ENCODE measurements at places on chromosomes 11 and 22.

DNA sequence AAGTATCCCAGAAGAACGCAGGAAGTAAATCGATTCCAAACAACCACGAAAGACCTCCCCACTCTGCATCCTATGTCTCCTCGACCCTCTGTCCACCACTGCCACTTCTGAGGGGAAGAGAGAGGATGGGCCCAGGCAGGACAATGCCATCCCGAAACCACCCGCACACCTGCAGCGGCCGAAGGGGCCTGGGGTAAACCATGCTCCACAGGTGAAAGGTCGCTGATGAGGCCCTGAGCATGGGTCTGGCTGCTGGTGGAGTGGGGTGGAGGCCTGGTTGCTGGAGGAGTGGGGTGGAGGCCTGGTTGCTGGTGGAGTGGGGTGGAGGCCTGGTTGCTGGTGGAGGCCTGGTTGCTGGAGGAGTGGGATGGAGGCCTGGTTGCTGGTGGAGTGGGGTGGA, 13.1 kb downstream of the TOLLIP start:
- no peak for DNase-seq

- DNase-seq: no peak
Observed at GRCh38 chr11:62547691-62548281, 1.2 kb upstream of the AHNAK start.

- DNase-seq: no peak
Observed at GRCh38 chr11:86502137-86502642, 127.5 kb downstream of the CCDC81 start.

DNA sequence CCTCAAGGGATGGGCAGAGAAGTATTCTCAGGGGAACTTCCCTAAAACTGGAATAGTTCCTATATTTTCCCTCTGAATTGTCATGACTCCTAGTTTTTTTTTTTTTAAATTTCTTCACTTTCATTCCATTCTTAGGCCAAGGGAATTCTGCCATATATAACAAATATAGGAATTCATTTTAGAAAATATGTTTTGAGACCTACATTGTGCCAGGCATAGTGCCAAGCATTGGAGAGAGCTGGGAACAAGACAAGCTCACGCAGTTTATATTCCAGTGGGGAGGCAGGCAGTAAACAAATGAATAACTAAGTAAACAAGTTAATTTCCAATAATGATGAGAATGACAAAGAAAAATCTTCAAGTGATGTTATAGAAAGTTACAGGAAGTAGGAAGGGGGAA, 2.6 kb upstream of the NPTXR start:
- no peak for DNase-seq

DNA sequence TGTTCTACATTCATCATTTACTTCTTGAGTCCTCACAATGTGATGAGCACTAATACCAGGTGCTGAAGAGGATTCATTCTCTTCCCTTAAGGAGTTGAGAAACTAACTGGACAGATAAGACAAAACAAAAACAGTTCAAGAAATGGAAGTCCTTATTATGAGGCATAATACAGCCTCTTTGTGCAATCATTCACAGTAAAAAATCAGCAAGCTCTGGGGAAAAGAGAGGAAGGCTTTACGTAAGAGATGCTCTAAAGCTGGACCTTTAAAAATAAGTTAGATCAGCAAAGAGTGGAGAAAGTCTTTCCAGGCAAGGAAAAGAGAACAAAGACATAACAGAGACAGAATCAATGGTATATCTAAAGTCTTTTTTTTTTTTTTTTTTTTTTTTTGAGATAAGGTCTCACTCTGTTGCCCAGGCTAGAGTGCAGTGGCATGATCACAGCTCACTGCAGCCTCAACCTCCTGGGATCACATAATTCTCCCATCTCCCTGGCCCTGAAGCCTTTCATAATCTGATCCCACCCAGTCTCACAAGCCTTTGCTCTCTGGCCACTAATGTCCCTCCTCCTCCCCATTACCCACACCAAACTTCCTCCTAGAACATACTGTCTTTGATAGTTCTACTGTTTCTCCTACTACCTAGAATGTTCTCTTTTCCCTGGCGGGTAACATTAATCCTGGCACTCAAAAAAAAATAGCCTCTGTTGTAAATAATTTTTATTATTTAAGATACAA, 40.9 kb downstream of the MRTFA start:
- DNase-seq: no peak

DNA sequence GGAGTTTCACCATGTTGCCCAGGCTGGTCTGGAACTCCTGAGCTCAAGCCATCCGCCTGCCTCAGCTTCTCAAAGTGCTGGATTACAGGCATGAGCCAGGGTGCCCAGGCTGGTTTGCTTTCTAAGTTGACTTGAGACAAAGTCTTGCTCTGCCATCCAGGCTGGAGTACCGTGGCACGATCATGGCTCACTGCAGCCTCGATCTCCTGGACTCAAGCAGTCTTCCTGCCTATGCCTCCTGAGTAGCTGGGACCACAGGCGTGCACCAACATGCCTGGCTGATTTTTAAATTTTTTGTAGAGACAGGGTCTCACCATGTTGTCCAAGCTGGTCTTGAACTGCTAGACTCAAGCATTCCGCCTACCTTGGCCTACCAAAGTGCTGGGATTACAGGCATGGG, 31.0 kb downstream of the SNU13 start:
- no peak for DNase-seq

- DNase-seq: no peak
Observed at GRCh38 chr11:131418189-131418588, 47.8 kb downstream of the NTM start.

Measured in NCI-H524 (cell line).